Stimulated activated CD4-positive, alpha-beta T cell treated with anti-CD3 and anti-CD28 coated beads, Interleukin-4, amount 100 ng/mL, for 1 hour (primary cell): ENCODE measurements at places on chromosomes 12 and 14.

DNA sequence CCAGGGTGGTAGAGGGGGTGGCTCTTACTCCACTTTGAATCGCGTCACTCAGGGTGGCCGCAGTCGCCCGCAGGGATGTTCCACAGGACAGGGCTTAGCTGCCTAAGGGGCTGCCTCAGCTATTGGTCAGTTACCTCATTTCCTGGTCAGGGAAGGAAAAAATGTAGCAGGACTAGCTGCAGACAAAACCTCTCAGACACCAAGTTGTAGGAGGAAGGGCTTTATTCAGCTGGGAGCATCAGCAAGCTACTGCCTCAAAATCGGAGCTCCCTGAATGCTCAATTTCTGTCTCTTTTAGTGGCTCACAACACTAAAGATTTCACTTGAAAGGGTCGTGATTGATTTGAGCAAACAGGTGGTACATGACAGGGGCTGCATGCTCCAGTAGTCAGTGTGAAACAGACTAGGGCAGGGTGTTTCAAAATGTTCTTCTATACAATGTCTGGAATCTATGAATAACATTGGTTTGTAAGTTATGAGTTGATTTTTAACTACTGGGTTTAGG is 6.4 kb upstream of the CLEC6A start:
- DNase-seq = no peak

DNA sequence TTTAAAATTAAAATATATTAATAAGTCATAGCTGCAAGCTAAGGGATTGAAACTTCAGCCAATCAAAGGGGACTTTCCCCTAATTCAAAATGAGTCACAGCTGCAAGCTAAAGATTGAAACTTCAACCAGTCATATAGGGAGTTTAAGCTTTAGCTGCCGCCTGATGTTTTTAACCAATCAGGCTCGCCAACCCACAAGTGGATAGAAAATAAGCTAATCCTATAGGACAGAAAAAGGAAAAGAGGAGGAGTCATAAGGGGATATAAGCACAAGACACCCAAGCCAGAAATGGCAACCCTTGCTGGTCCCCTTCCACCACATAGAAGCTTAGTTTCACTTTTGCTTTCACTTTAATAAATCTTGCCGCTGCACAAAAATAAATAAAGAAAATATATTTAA is 1154.6 kb downstream of the GALC start:
- DNase-seq = no peak

DNA sequence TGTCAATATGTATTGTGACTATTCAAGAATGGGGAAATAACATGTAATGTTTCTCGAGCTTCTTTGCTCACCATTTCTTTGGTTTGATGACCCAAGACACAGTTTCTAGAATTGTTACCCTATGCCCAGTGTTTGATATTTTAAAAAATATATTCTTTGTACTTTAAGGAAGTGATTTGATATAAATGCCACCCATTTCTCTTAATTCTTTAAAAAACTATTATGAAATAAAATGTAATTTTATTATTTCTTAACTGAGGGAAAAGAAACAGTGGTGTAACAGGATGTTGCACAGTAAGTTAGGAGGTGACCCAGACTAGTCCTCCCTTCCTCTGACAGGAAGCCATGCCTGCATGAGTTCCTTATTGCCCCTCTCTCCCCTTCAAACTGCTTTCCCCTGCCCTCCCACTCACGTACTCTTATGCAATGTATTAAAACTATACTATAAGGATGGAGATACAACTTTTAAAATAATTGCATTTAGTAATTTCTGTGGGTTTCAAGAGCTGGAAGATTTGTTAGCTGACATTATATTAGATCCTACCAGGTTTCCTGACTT is 279.4 kb downstream of the TMTC2 start:
- no peak for DNase-seq

DNA sequence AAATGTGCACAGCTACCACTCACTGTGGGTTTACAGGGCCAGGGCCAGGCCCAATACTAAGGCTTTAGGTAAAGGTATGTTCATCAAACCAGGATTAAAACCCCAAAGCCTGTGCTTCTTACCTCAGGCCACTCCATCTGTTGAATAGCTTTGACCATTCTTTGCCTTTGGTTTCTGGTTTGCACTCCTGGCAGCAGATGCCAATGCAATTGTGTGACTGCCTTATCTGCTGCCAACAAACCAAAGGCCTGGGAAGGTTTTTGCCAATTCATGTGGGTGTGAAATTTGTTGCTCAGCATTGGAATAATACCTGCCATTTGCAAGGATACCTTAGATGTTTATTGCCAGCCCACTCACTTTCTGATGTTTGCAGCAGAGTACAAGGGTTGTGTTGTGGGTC is 221.6 kb downstream of the C12orf75 start:
- no peak for DNase-seq

DNA sequence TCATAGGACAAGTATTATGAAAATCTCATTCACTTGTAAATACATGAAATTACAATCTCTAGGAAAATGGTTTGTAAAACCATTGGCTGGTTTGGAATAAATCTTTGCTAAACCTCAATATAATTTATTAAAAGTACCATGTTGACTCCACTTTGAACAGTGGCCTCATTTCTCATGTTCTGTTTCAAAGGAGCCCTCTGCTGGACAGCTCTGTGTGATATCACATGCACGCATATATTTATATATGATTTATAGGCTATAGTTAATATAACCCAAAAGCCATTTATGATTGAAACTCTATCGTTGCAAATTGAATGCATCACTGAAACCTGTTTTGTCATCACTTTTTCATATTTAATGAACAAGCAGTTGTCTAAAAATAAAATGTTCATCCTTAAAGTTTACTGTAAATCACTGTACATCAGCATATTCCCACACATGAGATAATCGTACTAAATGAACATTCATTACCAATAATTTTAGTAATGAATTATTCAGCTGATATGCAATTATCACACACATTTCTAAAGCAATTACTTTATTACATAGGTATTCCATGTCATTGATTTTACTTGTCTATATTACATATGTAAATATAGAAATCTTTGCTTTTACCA is 493.8 kb downstream of the NPAS3 start:
- DNase-seq = no peak

DNA sequence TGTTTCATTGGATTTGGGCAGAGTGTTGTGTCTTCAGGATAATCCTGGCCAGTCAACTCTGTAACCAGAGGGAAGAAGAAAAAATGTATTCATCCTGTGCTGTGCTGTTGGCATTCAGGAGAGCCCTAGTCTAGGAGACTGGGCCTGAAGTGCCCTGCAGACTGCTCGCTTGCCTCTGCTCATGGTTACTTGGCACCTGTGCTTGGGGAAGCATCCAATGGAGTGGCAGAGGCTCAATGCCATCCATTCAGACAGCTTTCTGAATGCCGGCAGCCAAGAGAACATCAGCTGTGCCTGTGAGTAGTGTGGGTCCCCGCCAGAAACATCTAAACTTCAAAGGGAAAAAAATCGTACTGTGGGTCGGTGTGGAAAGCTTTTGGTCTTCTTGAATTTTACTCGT is 124.2 kb downstream of the SRGAP1 start:
- no peak for DNase-seq

GRCh38 chr14:103767336-103767894 is 51.8 kb downstream of the ZFYVE21 start:
- DNase-seq = no peak

DNA sequence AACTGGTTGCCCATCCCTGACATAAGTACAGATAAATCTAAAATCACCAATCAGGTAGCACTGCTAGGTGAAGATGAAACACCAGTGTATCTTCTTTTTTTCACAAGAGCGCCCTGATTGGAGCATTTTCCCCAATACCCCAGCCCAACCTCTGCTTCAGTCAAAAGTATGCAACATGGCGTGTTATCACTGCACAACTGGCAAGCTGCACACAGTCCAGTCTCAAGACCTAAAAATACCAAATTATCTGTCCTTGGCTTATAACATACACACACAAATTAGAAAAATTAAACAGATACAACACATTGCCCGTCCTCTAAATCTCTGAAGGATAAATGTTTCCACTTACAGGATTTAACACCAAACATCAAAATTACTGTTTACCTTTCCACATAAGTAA is 20.2 kb upstream of the SELPLG start:
- no peak for DNase-seq

DNA sequence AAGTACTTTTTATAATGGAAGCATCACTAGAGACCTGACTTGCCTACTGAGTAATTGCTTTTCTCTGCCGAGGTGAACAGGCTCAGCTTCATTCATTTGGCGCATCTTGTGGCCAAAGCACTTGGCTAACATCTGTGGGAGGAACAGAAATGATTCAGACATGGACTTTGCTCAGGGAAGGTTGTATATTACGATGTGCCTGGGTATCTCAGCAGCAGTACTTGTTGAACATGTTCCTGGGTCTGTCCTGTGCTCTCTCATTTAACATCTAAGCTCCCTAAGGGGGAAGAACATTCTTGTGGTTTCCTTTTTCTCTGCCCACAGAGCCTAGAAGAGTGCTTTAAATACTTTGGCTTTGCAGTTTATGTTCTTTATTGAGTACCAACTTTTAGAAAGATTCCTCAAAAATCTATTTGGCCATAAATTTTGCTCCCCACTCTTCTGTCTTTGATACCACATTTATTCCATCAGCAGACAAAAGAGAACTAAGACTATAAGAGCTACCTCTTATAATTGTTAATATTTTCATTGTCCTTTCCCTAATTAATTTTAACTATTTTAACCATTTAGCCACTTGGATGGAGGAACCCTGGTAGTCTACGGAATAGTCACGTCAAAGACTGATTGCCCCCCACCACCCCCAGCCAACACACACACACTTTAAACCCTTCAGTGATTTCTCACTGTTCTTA is 101.2 kb upstream of the EGLN3 start:
- no peak for DNase-seq

GRCh38 chr12:94207849-94208621 is 59.7 kb downstream of the PLXNC1 start:
- peak; percentile 45 for DNase-seq

- no peak for DNase-seq
Observed at GRCh38 chr14:45587142-45587541, 334.1 kb upstream of the MIS18BP1 start.

- DNase-seq = no peak
Observed at GRCh38 chr12:45928309-45928708, 62.1 kb downstream of the SCAF11 start.

DNA sequence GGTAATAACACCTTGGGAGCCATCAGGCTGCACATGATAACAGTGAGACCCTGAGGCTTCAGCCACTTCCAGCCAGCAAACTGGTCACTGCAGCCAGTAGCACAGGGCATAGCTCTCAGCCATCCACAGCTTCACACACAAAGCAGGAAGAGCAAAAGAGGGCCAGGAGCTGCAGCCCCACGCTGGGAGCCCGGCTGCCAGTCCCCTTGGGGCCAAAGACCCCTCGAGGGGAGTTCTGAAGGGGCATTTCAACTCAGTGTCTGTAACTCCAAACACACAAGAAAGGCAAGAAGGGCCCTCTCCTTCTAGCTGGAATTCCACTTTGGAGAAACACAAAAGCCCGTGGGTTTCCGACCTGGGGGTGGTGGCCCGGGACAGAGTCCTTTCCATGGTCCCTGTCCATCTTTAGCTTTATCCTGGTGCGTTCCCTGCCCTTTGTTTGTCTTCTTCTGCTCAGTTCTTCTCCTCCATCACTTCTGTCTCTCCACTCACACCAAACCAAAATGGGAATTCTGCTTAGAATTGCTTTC is 151.8 kb upstream of the FKBP4 start:
- no peak for DNase-seq

GRCh38 chr12:52086366-52086765 is 6.9 kb downstream of the SMIM41 start:
- no peak for DNase-seq

DNA sequence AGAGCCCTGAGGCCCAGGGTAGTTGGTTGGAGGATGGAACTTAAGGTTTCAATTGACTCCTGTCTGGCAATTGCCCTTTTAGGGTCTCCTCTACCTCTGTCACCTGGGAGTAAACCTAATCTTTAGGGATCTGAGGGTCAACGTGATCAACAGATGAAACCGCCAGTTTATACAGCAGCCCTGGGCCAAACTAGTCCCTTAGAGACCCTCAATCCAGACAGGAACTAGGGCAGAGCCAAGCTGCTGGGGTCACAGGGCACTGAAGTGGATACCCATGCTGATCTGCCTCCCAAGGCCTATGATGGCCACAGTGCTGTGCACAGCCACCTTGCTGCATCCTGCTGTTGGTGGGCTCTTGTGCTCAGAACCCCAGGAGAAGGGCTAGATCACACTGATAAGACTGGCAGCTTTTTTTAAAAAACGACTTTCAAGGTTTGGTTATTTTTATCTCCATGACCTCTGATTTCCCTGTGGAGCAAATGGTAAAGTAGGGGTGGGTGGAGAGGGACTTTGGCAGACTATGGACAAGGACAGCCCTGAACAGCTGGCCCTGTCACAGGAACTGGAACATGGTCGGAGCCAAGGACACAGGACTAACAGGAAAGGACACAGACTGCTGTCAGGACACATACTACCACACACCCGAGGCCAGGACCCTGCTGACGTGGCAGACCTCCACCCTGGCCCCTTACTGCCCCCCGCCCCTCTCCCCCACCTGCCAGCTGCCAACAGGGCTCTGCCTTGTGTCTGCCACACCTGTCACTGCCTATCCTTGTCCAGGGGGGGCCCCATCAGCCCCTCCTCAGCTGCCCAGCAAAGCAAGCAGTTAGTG is 474 bp downstream of the FITM1 start:
- no peak for DNase-seq

- no peak for DNase-seq
Observed at GRCh38 chr14:103879570-103880347, 32.4 kb upstream of the PPP1R13B start.

DNA sequence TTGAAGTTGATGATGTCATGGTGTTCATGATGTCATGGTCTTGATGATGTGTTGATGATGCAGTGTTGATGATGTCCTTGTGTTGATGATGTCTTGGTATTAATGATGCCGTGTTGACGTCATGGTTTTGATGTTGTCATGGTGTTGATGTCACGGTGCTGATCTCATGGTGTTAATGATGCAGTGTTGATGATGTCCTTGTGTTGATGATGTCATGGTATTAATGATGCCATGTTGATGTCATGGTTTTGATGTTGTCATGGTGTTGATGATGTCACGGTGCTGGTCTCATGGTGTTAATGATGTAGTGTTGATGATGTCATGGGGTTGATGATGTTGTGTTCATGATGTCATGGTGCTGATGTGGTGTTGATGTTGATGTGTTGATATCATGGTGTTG is 48.0 kb upstream of the RIMBP2 start:
- no peak for DNase-seq

- DNase-seq = no peak
Observed at GRCh38 chr14:76651410-76652055, 109.7 kb upstream of the VASH1 start.

- no peak for DNase-seq
Observed at GRCh38 chr14:20696764-20697163, 8.2 kb downstream of the ANG start.
